ENCODE measurements at places on chromosomes 2 and 18. TPM values are rescaled to one million over a fixed set of nuclear protein-coding genes. Genes with fewer than 3 reads are reported as not detected.

DNA sequence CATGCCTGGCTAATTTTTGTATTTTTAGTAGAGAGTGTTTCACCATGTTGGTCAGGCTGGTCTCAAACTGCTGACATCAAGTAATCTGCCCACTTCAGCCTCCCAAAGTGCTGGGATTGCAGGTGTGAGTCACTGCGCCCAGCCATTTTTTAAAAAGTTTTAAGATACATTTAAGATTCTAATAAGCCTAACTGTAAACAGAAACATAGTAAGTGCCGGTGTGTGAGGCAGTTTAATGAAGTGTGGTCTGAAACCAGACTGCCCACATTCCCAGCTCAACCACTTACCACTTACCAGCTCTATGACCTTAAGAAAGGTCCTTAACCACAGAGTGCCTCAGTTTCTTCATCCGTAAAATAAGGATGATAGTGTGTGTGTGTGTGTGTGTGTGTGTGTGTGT, 42.4 kb downstream of the TMEM237 start:
- H3K36me3 ChIP-seq: no peaks in the 10 kb centered on the region
- no peak overlapping the region for H3K27ac ChIP-seq
- H3K4me3 ChIP-seq: no peak overlapping the region

The SEMA4F gene
- total RNA-seq: 8.4 TPM

DNA sequence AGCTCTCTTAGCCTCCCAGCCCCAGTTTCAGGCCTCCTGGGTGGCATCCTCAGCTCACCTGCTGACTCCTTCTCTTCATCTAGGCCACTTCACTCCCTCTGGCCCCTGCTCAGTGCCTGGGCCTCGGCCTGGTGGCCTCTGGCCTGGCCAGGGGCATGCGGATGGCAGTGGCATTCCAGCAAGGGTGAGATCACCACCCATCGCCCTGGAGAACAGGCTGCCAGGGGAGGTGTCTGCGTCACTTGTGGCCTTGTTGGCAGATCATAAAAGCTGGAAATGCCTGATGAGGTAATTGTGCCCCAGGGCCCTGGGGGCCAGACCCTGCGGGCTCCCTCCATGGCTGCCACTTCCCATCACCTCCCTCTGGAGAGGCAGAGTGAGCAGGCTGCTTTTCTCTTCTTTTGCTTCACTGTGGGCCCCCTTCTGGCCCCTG, 72.5 kb upstream of the SMAD2 start:
- H3K4me1 ChIP-seq: no peaks in the 10 kb centered on the region
- H3K27ac ChIP-seq: no peak overlapping the region
- H3K27me3 ChIP-seq: peaks cover 6% of the 10 kb centered on the region
- DNase-seq: peak; percentile 34
- H3K36me3 ChIP-seq: no peaks in the 10 kb centered on the region

DNA sequence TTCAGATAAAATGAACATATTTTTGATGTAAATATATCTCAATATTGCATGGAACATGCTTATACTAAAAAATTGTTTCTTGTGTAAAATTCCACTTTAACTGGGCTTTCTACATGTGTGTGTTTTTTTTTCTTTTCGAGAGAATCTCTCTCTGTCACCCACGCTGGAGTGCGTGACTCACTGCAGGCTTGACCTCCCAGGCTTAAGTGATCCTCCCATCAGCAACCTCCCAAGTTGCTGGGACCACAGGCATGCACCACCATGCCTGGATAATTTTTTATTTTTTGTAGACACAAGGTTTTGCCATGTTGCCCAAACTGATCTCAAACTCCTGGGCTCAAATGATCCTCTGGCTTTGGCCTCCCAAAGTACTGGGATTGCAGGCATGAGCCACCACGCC, 254.6 kb downstream of the LOXHD1 start:
- no peaks in the 10 kb centered on the region for H3K36me3 ChIP-seq
- no peak overlapping the region for H3K4me3 ChIP-seq
- no peak for DNase-seq
- H3K27me3 ChIP-seq: no peaks in the 10 kb centered on the region

- H3K36me3 ChIP-seq: no peaks in the 10 kb centered on the region
- no peak overlapping the region for H3K27ac ChIP-seq
- H3K4me1 ChIP-seq: no peaks in the 10 kb centered on the region
- H3K4me3 ChIP-seq: no peak overlapping the region
- DNase-seq: no peak
These were observed 85.1 kb upstream of the ZBTB14 start for GRCh38 chr18:5380586-5380985.

- no peak overlapping the region for H3K4me3 ChIP-seq
- no peaks in the 10 kb centered on the region for H3K27me3 ChIP-seq
- no peak for DNase-seq
- H3K4me1 ChIP-seq: peaks cover 43% of the 10 kb centered on the region
- peak overlapping the region; percentile 67 for H3K27ac ChIP-seq
These were observed 98.2 kb upstream of the MAP3K20 start for GRCh38 chr2:172977270-172978062.

DNA sequence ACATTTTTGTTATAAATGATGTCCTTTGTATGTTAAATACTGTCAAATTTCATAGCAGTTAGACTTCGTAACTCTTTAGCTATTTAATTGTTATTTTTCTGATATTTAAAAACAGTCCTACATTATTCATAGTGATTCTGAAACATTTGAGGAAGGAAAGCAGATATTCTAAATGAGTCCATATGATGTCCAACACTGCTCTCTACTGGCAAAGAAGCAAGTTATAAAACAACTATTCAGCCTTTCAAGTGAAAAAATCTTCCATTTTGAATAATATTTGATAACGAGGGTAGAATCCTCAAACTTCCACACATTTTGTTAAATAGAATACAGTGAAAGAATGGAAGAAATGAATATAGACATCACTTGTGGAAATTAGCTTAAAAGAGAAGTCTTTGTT, 220.8 kb downstream of the GULP1 start:
- H3K27me3 ChIP-seq: no peaks in the 10 kb centered on the region
- peaks cover 25% of the 10 kb centered on the region for H3K4me1 ChIP-seq
- DNase-seq: peak; percentile 50

DNA sequence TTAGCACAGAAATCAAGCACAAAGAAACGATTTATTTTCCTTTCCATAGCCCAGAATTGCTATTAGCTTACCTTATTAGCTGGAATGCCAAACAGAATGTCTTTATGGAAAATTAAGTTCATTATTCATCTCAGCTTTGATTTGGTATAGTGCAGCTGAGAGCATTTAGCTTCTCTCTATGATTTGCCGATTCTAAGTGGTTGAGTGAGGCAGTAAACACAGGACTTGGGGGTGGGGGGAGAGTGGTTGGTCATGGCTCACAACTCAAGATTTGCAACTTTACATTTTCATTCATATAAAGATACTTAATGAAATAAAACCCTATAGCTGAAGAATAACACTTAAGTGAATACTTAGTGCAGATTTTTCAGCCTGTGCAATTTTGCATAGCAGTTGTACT, 395.2 kb downstream of the TGIF1 start:
- peaks cover 7% of the 10 kb centered on the region for H3K4me1 ChIP-seq
- no peaks in the 10 kb centered on the region for H3K27me3 ChIP-seq
- H3K27ac ChIP-seq: no peak overlapping the region

DNA sequence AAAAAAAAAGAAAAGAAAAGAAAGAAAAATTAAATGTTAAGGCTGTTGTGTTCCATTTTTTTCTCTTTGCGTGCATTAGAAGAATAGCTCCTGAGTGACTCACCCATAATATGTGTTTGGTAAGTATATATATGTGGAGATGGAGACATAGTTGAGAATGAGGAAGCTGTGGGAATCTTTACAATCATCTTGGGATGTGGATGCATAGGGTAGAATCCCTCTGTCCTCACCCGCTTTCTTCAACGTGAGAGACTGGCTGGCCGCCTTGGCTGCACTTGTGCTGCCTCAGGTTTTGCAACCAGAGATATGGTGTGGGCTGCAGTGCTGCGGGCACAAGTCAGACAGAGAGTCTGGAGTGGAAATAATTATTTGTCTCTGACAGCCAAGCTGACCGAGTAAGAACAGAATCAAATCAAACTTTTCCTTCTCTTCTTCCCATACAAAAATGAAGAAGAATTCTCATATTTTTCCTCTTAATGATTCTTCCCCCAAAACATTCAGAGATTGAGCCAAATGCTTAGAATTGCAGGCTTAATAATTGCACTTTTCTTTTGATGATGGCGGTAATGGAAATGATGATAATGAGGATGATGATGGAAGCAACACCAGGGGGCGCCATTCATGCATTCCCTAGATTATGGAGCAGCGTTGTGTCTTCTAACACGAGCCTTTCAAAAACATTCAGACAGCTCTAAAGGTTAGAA, 48.5 kb downstream of the SERPINB7 start:
- no peak overlapping the region for H3K27ac ChIP-seq
- DNase-seq: peak; percentile 42
- H3K27me3 ChIP-seq: no peaks in the 10 kb centered on the region
- H3K4me3 ChIP-seq: no peak overlapping the region
- H3K36me3 ChIP-seq: no peaks in the 10 kb centered on the region

DNA sequence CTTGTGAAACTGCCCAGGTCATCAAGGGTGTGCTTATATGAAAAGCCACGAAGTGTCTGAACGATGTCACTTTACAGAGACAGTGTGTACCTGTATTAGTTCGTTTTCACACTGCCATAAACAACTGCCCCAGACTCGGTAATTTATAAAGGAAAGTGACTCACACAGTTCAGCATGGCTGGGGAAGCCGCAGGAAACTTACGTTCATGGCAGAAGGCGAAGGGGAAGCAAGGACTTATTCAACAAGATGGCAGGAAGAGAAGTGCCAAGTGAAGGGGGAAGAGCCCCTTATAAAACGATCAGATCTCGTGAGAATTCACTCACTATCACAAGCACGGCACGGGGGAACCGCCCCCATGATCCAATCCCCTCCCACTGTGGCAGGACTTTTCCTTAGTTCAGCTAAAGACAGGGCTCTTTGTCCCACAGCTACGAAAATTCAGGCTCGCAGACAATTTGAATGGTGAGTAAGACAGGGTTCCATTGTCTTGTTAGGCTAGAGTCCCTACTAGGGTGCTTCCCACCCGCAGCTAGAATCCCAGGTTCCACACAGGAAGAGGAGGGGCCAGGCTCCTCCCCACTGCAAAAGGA, 20.1 kb downstream of the TMEM177 start:
- DNase-seq: no peak
- no peak overlapping the region for H3K27ac ChIP-seq
- H3K27me3 ChIP-seq: no peaks in the 10 kb centered on the region
- H3K36me3 ChIP-seq: no peaks in the 10 kb centered on the region
- no peaks in the 10 kb centered on the region for H3K4me1 ChIP-seq
- H3K4me3 ChIP-seq: no peak overlapping the region

DNA sequence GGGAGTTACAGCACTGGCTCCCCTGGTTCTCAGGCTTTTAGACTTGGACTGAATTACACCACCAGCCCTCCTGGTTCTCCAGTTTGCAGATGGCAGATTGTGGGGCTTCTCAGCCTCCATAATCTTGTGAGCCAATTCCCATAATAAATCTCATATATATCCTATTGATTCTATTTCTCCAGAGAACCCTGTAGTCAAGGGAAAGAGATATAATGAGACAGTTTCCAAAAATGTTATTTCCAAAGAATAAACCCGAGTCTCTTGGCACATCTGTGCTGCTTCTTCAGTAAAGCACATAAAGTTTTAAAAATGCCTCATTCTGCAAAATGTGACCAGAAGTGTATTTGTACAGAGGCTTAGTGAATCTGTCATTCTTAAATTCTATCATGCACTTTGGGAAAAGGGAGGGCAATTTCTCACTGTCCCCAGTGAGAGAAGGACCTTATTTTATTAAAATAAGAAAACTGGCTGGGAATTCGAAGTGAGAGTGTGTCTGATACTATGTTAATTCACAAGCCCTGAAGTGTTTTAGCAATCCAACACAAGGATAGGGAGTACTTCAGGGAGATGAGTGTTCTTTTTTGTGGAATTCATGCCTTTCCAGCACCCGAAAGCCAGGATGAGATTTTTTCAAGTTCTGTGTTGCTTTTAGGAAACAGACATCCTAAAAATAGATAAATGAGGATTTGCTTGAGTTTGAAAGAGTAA, 282.4 kb upstream of the CHAC2 start:
- no peaks in the 10 kb centered on the region for H3K27me3 ChIP-seq
- no peaks in the 10 kb centered on the region for H3K36me3 ChIP-seq
- no peak overlapping the region for H3K4me3 ChIP-seq
- no peak for DNase-seq
- H3K4me1 ChIP-seq: peaks cover 7% of the 10 kb centered on the region

The SERPINB13 gene
- not detected for total RNA-seq

The RUFY4 gene
- total RNA-seq: not detected

The EPB41L3 gene
- 886 TPM for total RNA-seq

GRCh38 chr2:205695460-205695991, 13.2 kb downstream of the NRP2 start:
- H3K27ac ChIP-seq: no peak overlapping the region
- no peak overlapping the region for H3K4me3 ChIP-seq
- peaks cover 11% of the 10 kb centered on the region for H3K36me3 ChIP-seq

DNA sequence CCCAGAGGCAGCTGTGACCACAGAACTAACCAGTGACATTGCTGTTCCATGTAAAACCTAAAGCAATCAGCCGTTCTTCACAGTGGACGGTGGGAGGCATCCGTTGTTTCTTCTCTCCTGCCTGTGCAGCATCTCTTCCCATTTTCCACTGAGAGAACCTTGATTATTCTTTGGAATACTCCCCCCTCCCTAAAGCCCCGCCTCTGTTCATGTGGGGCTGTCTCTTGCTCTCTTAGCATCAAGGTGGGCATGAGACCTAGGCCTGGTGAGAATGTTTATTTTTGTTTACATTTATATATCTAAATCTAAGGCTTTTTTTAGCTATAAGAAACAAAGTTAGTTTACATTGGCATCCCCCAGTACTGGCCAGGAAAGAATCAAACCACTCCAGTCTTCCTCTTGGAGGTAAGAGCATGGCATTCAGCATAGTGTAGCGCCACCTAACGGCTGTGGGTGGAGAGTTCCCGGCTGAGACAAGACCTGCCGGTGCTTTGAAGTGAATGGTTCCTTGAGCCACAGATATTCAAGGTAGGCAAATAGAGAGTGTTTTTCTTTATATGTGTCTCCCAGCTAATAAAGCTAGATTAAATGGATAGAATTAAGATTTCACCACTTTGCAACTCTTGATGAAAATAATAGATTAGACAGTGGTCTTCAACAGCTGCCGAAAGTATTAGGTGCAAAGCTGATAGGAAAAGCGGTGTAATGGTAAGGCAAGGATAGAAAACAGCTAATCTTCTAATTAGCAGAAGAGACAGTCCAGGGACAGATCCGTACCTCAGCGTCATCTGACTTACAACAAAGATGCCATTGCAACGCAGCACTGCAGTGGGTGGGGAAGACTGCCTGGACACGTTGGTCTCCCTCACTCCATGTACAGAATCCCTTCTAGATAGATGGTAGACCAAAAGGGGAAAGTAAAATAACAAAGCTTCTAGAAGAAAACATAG, 219.6 kb upstream of the RAB12 start:
- peak; percentile 84 for DNase-seq
- H3K27ac ChIP-seq: no peak overlapping the region
- H3K36me3 ChIP-seq: peaks cover 6% of the 10 kb centered on the region
- H3K4me3 ChIP-seq: no peak overlapping the region

- H3K27ac ChIP-seq: no peak overlapping the region
- no peaks in the 10 kb centered on the region for H3K4me1 ChIP-seq
- no peak for DNase-seq
These were observed 20.8 kb upstream of the PUM2 start for GRCh38 chr2:20371323-20372025.

- no peaks in the 10 kb centered on the region for H3K4me1 ChIP-seq
- H3K4me3 ChIP-seq: no peak overlapping the region
These were observed 356.7 kb downstream of the STK39 start for GRCh38 chr2:167890739-167891138.

- no peak for DNase-seq
- peaks cover 2% of the 10 kb centered on the region for H3K36me3 ChIP-seq
- H3K4me3 ChIP-seq: no peak overlapping the region
- no peak overlapping the region for H3K27ac ChIP-seq
- H3K27me3 ChIP-seq: no peaks in the 10 kb centered on the region
These were observed 58.1 kb downstream of the ARMC9 start for GRCh38 chr2:231256494-231256893.

Data from cardiac muscle cell (in vitro differentiated cells and primary cell).